Renal cortical epithelial cell (primary cell): ENCODE measurements at places on chromosomes 2 and 18. TPM values are rescaled to one million over a fixed set of nuclear protein-coding genes. Genes with fewer than 3 reads are reported as not detected.

CBLN2 gene
- total RNA-seq, result 0.05 and 0.17 TPM in 2 replicates

PSMA8 gene
- not detected in 2 replicates for total RNA-seq

LIPG gene
- 61.1 and 61.4 TPM in 2 replicates for total RNA-seq

NDUFV2 gene
- total RNA-seq, result 114 and 133 TPM in 2 replicates

C2orf49 gene
- total RNA-seq, result 24.0 and 30.3 TPM in 2 replicates

IL18R1 gene
- 3.4 and 4.0 TPM in 2 replicates for total RNA-seq

PLEKHH2 gene
- 7.8 and 19.1 TPM in 2 replicates for total RNA-seq

FMNL2 gene
- total RNA-seq, result 59.0 and 69.7 TPM in 2 replicates

UGT1A4 gene
- total RNA-seq, result 1.2 and 3.8 TPM in 2 replicates

PRKRA gene
- 53.3 and 63.4 TPM in 2 replicates for total RNA-seq
